Astrocyte of the spinal cord (primary cell): ENCODE measurements at places on chromosomes 2 and 18.
A peak's percentile ranks its signal among the peaks of the same experiment; 100 is the strongest.

GRCh38 chr2:204491528-204491927 is 53.7 kb upstream of the PARD3B start:
- DNase-seq, result peak; percentile 62

DNA sequence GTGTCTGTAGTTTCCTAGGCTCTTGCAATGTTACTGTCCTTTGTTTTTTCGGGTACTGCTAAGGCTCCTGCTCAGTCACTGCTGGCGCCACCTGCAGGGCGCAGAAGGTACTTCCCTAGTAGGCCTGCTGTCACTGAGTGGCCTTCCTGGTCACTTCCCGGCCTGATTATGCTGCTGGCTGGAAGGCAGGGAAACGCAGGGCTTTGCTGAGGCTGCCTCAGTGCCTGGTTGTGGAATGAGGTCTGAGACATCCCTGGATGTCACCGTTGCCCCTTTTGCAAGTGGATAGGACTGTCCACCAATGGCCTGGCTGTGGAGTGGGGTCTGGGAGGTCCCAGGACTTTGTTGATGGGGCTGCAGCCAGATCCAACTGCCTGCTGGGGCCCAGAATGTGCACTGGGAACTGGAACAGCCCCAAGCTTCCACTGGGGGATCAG is 13.1 kb downstream of the DAW1 start:
- DNase-seq, result peak; percentile 63

- DNase-seq, result no peak
Measured at GRCh38 chr2:182006595-182007341, 21.1 kb downstream of the PPP1R1C start.

GRCh38 chr18:74248595-74248994 is 43.2 kb downstream of the CYB5A start:
- DNase-seq, result no peak

- DNase-seq, result no peak
Measured at GRCh38 chr2:220079595-220079994, 452.2 kb downstream of the SLC4A3 start.

DNA sequence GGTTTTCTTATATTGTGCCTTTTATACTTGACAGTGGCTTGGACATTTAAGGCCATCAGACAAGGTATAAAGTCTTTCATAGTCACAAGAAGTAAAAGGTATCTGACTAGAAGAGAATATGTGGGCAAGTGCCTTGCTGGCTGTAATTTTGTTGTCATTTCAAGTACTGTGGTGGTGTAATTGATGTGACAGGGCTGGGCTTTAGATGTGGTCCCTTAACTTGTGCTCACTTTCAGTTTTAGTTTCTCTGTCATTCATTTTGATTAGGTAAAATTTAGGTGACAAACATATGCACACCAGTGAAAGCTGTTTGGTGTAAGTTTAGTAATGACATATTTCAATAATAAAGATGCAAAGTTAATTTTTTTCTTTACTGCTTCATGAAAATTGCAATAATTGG is 31.2 kb upstream of the TBR1 start:
- no peak for DNase-seq

DNA sequence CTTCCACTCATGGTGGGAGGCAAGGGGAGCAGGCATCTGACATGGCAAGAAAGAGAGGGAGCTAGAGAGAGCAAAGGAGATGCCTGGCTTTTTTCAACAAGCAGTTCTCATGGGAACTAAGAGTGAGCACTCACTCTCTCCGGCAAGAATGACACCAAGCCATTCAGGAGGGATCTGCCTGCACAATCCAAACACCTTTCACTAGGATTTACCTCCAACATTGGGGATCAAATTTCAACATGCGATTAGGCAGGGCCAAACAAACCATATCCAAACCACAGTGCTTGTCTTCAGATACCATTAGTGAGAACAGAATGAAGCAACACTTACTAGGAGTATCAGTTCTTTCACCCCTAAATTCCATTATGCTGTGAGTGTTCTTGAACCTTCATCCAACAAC is 77.3 kb downstream of the FIGN start:
- DNase-seq, result no peak

GRCh38 chr2:75640621-75641121 is 5.9 kb upstream of the MRPL19 start:
- peak; percentile 68 for DNase-seq

GRCh38 chr18:58943896-58944295 is 79.2 kb downstream of the ZNF532 start:
- DNase-seq, result no peak

DNA sequence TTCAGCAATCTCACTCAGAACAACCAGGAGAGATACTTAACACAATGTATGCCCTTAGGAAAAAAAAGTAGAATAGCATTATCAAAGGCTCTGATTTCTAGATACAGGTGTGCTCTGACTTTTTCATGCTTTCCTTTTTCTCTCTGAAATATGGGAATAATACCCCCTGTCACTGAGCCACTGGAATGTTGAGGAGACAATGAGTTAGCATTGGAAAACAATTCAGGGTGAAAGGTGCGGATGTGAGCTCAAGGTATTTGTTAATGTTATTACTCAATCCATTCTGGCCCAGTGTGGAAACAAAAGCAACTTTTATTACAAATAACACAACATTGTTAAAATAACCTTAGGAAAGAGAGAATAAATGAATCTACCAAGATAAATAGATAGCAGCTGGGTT is 228.0 kb downstream of the IKZF2 start:
- DNase-seq, result no peak

DNA sequence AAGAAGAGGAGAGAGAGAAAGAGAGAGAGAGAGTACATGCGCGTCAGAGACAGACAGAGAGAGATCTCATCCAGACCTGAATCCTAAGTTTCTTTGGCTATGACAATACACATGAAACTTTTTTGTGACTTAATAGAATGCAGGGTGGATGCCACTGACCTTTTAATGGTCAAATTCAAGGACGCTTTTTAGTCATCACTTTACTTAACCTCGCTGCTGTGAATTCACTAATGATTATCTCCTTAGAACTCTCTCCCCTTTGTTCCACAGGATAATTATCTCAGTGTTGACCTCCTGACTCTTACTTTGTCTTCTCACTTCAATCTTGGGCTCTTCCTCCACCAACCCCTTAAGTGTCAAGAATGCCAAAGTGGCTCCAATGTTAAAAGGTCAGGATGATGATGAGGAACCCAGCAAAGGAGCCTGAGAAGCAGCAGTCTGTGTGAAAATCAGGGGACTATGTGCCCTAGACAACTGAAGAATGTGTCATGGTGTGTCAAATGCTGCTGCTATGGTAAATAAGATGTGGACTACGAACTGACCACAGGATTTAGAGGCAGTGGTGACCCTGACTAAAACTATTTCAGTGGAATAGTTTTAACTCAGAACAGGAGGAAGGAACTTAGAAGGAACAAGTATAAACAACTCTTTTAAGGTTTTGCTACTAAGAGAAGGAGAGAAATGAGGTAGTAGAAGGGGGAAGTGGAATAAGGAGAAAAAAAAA is 382.1 kb downstream of the ZEB2 start:
- peak; percentile 38 for DNase-seq
